ENCODE measurements at places on chromosomes 4 and X.

GRCh38 chr4:183011213-183011907 lies 87.7 kb upstream of the WWC2 start:
- DNase-seq = no peak

- no peak for DNase-seq
These were observed 321.7 kb downstream of the PCDH7 start for GRCh38 chr4:31041853-31042252.

DNA sequence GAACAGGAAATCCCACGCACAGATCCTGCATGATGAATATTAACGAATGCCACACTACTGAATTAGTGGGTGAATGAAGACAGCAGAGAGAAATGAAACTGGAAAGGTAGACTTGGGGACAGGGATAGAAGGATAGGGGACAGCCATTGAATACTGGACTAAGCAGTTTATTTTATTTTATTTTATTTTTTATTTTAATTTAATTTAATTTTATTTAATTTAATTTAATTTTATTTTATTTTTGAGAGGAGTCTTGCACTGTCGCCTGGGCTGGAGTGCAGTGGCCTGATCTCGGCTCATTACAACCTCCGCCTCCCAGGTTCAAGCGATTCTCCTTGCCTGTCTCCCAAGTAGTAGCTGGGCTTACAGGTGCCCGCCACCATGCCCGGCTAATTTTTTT lies 385.2 kb downstream of the GPAT3 start:
- DNase-seq = no peak

DNA sequence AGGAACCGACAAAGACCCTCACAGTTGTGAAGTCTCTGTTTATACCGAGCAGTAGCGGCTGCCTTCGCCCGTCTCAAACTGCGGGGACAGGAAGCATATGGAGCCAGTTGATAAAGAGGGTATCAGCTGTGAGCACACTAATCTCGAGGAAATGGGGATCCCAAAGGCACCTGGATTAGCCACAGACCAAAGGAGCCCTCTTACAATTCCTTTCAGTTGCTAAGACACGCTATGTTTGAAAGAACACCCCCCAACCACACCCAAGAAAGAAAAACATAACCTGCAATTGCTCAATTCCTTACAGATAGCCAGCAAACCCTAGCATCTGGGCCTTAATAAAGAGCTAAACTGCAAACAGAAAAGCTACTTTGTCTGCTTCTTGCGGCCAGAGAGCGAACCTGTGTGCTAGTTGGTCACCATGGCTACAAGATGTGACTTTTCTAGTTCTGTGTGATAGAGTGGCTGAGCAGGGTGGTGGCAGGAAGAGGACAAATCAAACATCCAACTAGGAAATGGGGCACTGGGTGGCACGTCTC lies 23.3 kb upstream of the CHRNA9 start:
- no peak for DNase-seq

DNA sequence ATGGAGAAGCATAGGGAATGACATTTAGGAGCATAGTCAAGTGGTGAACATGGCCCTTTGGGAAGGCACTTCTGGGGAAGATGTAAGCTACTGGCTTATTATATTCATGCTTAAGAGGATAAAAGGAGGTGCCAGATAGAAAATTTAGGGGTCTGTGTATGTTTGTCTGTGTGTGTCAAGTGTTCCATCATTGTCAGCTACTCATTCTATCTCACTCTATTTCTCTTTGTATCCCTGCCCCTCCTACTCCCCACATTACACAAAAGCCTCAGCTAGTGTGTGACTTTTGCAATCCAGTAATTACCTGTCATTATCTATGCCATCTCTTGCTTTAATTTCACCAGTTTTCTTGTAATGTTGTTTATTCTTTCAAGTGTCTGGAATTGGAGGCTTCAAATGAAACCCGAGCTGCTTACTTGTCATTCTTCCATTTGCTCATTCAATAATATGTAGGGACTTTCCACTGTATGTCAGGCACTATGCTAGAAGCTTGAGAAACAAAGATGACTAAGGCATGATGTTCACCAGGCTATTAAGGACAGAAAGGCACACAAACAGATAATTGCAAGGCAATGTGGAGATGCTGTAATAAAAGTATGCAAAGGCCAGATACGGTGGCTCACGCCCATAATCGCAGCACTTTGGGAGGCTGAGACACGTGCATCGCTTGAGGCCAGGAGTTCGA lies 229.8 kb upstream of the TEX13C start:
- peak; percentile 4 for DNase-seq

- DNase-seq = no peak
These were observed 31.4 kb downstream of the FREM3 start for GRCh38 chr4:143668930-143669552.

GRCh38 chr4:62474802-62475201 lies 1274.7 kb downstream of the ADGRL3 start:
- no peak for DNase-seq

DNA sequence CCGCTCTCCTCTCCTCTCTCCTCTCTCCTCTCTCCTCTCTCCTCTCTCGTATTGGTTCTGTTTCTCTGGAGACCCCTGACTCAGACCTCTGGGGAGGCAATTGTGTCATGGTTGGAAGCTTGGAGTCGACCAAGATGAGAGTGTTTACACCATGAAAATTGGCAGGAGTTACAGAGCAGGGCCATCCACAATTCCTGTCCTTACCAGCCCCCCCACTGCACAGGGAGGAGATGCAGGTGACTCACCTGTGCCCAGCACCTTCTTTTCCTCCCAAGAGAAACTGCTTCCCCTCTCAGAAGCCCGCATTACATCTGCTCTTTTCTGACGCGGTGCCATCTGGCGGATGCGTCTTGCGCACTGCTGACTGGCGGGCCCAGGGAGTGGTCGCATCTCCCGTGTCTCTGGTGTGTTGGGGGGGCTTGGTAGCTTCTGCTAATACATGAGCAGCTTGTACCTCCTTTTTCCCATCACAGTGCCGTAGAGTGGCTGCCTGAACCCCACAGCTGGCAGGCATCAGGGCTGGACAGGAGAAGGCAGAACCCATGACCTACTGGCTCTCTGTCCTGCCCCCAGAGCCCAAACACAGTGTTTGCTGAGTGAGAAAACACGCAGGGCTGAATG lies 31.4 kb upstream of the GPR78 start:
- no peak for DNase-seq

DNA sequence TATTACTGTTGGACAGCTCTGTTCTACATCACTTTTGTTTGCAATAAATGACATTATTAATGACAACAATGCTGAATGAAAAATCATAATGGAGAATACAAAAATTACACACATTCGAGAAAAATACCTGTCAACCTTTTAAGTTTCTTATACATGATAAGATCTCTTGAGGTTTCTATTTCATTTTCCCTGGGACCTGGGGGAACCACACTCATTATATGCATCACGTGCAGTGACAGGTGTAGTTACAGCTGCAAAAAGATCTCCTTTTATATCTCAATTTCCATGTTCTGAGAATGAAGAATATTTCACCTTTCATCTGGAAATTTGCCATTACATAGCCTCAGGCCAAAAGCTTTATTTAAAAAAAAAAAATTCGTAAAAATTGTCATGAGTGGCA lies 1347.0 kb upstream of the AGA start:
- no peak for DNase-seq

Data from A549 (cell line).